ENCODE measurements at places on chromosomes 2 and 18.

DNA sequence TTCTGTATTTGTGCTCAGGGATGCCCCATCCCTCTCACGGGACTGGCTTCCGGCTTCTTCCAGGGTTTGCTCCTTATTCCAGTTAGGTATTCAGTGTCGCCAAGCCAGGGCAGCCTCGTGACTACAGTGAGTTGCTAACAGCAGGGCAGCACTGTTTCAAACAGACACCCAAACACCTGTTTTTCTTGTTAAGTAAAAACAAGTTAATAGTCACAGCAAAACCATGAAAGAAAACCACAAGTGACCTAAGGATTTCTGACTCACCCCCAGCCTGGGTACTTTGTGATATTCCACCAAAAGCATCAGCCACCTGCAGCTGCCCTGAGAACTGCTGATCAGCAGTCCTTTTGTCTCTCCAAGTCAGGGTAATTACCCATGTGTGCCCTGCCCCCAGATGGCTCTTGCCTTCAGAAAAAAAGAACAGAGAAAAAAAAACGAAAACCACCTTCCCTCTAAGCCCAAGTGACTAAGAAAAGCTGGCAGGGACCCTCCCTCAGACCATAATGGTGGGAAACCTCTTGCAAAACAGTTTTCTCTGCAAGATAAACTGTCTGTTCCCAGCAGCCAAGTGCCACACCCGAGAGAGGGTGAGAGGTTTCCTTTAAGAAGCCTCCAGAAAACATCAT lies 178.2 kb downstream of the ANAPC1 start:
- DNase-seq: peak; percentile 92

- peak; percentile 46 for DNase-seq
Measured at GRCh38 chr2:229910832-229911412, 10.9 kb downstream of the TRIP12 start.

- DNase-seq: no peak
Measured at GRCh38 chr2:128487650-128488387, 169.2 kb upstream of the HS6ST1 start.

DNA sequence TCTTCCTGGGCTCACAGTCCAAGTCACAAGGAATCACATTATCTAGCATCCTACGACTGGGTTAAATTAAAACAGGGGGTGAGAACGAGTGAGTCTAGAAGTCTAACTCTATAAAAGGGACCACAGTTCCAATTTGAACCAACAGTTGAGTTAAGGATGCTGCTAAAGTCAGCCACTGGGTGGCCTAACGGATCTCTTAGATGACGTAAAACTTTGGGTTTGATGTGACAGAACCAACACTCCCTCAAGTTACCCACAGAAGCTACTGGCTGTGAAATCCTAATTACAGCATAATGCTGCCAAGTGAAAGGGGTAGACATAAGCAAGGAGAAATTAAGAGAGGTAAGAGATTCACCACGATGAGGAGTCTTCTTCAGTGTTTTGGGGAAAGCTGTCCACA lies 32.7 kb upstream of the RUFY4 start:
- DNase-seq: no peak

DNA sequence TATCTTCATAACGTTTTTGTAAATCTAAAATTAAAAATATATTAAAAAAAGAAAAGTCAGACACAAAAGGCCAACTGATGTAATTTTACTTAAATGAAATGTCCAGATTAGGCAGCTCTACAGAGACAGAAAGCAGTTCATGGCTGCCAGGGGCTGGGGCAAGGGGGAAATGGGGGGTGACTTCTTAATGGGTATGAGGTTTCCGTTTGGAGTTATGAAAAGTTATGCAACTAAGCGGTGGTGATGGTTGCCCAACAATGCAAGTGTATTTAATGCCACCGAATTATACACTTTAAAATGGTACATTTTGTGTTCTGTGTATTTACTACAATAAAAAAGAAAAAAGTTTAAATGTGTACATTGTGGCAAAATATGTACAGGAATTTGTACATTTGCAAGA lies 70.2 kb upstream of the TEX51 start:
- no peak for DNase-seq

DNA sequence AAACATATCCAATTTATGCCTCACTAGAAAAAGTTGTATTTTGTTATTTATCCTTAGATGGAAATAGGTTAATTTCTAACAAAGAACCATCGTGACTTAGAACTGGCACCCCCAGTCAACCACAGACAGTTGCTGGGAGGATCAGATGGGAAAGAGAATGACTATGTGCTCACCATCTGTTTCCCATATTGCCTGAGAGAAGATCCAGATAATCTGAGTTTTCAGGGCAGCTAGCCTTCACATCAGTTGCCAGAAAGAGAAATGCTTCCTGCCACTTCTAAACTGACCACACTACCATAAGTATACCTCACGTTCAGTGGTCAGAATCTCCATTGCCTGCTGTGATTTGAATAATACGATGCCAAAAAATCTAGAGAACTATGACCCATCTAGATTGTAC lies 28.4 kb upstream of the NEB start:
- no peak for DNase-seq

DNA sequence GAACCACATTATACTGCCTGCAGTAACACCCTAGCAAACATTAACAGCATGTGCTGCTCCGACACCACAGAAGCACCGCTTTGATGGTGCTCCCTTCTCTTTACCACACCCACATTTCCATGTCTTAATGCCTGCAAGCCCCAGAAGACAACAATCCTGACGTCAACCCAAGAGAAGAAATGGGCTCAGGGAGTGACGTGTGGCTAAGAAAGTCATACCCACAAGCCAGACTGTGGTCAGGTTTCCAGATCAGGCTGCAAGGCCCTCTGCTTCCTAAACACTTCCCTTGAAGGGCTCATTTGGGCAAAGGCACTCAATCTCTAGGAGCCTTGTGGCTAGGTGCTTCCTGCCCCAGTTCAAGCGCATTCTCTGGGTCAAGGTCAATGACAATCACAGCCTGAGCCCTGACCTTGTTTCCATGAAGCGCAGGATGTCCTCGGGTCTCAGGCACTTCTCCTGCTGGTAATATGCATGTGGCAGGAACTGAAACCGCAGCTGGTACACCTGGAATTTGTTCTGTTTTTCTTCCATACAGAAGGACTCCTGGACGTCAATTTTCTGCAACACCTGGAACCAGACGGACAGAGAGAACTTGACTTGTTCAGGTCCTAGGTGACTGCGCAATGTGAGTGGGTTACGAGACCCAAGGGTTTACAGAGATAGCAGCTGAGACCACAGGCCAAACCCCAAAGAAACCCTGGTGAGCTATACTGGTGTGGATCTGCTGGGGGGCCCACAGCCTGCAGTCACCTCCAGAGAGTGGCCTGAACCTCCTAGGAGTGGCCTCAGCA lies 67.2 kb downstream of the POLR1A start:
- DNase-seq: no peak

- DNase-seq: peak; percentile 77
Measured at GRCh38 chr2:240557808-240558207, at the start of gene ANKMY1. ANKMY1 (minus strand) TSS chr2:240557988; CDS start chr2:240557335, 653 bp downstream.

GRCh38 chr18:33161131-33161530 lies 279.4 kb downstream of the CCDC178 start:
- DNase-seq: no peak

GRCh38 chr2:174280596-174280995 lies 32.3 kb upstream of the OLA1 start:
- DNase-seq: no peak

- DNase-seq: no peak
Measured at GRCh38 chr2:177261116-177262060, 3.1 kb downstream of the NFE2L2 start.

DNA sequence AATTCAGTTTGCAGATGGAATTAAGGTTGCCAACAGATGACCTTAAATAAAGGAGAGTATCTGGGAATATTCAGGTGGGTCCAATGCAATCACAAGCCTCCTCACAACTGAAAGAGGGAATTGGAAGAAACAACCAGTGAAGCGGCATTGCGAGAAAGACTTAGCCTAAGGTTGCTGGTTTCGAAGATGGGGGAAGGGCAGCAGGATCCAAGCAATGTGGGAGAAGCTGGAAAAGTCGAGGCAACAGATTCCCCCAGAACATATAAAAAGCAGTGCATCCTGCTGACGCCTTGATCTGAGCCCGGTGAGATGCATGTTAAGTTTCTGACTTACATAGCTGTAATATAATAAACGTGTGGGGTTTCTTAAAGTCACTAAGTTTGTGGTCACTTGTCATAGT lies 162.5 kb downstream of the NDUFA10 start:
- no peak for DNase-seq

- DNase-seq: peak; percentile 79
Measured at GRCh38 chr2:172972005-172972619, 103.5 kb upstream of the MAP3K20 start.

DNA sequence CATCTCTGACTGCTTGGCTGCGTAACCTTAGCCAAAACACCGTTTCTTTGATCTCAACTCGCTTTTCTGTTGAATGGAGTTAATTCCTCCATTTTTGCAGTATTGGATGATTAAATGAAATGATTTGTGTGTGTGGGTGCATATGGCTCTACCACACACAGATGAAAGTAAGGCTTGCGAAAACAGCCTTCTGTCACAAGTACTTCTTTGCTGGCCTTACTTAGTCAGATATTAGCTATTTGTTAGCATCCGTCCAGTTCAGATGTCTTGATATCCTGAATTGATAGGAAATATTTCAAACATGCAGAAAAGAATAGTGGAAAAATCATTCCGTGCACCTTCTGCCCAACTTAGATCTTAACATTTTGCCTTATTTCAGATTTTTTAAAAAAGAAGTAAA lies 21.8 kb downstream of the NCOA1 start:
- no peak for DNase-seq

- peak; percentile 66 for DNase-seq
Measured at GRCh38 chr18:54647176-54647575, 56.1 kb downstream of the DYNAP start.

DNA sequence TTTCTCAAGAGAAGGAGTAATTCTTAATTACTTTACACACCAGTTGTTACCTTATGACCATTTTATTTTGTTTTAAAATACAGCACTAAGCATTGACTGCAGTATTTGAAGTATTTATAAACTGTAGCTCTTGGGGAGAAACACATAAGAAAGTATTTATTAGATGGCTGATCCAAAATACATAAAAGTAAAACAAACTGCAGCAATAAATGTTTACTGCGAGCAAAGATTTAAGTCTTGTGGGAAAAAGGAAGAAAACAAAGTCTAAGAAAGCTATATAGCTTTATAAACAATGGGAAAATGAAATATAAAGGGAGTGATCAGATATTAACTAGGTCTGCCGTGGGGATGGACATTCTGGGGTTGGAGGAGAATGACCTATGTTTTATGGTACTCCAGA lies 347.2 kb upstream of the ZC3H15 start:
- no peak for DNase-seq

DNA sequence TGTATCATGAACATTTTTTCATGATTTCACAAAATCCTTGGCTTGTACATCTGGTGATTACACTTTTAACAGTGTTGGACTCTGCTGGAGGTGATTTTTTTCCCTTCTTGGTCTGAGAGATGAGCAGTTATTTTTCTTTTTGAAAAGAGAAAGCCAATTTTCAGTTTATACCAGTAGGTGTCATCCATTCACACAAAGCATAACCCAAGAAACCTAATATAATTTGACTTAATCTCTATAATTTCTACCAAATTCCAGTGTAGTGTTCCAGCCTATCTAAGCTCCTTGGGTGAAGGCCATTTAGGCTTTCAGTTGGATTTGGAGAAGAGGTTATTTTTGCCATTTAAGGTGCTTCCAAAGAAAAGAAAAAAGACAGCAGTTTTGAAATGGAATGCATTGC lies 7.7 kb upstream of the ICOS start:
- DNase-seq: no peak

DNA sequence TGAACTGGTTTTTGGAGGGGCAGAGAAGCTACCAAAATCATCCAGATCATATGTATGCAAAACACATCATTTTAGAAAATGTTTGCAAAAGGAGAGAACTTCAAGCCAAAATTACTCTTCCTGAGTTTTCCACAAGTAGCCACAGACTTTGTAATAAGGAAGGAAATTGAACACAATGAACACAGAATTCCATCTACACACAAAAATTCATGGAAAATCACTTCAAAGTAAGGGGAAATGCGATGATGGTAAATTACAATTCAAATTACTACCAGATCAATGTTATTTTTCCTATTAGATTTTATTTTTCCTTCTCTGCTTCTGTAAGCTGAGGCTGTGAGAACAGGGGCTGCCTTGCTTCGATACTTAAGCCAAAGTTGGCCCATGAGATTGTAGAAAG lies 172.1 kb upstream of the ARL4C start:
- no peak for DNase-seq

GRCh38 chr2:189628817-189629530 lies 32.3 kb upstream of the ASNSD1 start:
- DNase-seq: no peak

GRCh38 chr2:103789381-103790095 lies 1027.7 kb downstream of the TMEM182 start:
- peak; percentile 81 for DNase-seq

GRCh38 chr2:137173463-137173862 lies 408.1 kb downstream of the THSD7B start:
- peak; percentile 61 for DNase-seq

DNA sequence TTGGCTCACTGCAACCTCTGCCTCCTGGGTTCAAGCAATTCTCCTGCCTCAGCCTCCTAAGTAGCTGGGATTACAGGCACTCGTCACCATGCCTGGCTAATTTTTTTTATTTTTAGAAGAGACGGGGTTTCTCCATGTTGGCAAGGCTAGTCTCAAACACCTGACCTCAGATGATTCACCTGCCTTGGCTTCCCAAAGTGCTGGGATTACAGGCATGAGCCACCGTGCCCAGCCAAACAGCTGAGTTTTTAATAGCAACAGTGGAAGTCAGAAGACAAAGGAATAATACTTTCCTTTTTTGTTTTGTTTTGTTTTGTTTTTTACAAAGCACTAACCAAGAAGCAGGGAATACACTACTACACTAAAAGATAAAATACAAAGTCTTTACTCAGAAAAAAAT lies 16.9 kb downstream of the GPR75 start:
- peak; percentile 43 for DNase-seq

DNA sequence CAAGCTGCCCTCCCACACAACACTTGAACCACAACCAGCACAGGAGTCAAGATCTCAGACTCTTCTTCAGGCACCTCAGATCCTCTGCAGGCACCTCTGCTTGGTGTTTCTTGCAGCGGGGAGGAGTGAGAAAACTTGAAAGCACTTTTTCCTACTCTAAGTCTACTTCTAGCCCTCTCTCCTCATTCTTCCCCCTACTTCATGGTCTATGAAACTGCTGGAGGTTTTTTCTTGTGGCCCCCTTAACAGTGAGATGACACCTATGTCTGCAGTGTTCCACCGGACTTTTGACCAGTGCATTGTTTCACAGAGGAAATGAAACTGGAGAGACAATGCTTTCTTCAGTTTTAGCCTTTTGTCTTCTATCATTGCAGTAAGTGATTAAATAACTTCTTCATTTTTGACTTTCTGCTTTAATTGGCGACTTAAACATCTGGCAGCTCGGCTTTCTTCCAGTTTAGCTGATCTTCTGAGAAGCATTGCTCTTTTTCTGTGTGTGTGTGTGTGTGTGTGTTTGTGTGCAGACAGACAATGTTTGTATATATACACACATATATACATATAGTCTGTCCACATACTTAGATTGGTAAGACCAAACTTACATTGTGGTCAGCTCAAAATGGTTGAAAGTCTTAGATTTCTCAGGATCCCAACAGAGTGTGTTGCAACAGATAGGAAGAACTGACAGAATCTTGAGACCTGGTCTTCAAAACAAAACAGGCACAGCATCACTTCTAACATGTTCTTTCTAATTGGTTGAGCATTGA lies 1474.0 kb upstream of the TMEFF2 start:
- DNase-seq: no peak

- no peak for DNase-seq
Measured at GRCh38 chr2:112782234-112782799, 2.0 kb downstream of the IL1A start.

Measured in MCF 10A (cell line).